ENCODE measurements at places on chromosomes 13 and 19.

- DNase-seq, result peak; percentile 41
Observed at GRCh38 chr13:112510002-112510780, 77.8 kb downstream of the TUBGCP3 start.

DNA sequence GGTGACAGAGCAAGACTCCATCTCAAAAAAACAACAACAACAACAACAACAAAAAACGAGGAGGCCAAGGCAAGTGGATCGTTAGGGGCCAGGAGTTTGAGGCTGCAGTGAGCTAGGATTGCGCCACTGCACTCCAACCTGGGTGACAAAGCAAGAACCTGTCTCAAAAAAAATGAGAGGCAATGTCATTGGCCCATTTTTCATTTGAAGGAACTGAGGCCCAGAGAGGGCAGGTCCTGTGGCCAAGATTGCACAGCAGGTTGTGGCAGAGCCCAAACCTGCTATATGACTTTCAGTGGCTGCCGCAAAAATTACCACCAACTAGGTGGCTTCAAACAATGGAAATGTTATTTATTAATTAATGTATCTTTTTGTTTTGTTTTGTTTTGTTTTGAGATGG lies 5.5 kb downstream of the PIK3R2 start:
- DNase-seq, result no peak

GRCh38 chr19:41934849-41935374 lies 6.7 kb upstream of the ERFL start:
- DNase-seq, result no peak

DNA sequence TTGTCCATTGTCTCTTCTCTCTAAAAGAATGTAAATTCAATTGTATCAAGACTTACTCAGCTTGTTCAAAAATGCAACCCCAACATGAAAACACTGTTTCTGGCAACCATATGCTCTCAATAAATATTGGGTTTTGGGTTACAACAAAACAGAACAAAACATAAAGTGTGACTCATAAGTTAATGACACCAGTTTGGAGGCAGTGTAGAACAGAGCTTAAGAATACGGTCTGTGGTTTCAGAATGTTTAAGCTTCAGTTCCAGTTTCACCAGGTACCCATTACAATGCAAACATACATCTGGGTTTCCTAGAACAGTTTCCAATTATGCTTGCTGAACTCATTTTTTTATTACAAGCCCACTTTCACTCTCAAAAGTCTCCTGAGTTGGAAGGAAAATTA lies 285.8 kb upstream of the PCDH9 start:
- no peak for DNase-seq

DNA sequence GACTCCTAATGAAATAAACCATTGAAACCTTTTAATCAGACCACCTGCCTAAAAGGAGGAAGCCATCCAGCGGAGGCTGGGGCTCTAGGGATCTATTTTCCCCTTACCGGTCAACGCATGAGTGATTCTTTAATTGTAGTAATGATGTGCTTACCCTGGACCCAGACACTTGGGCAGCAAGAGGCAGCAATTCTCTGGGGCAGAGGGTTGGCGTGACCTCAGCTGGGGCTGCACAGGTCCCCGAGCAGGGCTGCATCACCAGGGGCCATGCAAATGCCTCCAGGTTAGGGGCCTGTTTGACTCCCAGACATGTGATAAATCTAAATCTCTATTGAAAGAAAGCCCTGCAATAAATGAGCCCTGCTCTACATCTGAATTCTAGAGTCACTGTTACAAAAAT lies 194.2 kb upstream of the TSHZ3 start:
- DNase-seq, result no peak

- DNase-seq, result no peak
Observed at GRCh38 chr19:57071444-57071843, 48.3 kb upstream of the USP29 start.

- no peak for DNase-seq
Observed at GRCh38 chr13:40974460-40975407, 44.4 kb downstream of the ELF1 start.

GRCh38 chr13:106498571-106498970 lies 36.9 kb downstream of the EFNB2 start:
- DNase-seq, result no peak

GRCh38 chr13:29355029-29355428 lies 240.5 kb downstream of the SLC7A1 start:
- DNase-seq, result no peak

DNA sequence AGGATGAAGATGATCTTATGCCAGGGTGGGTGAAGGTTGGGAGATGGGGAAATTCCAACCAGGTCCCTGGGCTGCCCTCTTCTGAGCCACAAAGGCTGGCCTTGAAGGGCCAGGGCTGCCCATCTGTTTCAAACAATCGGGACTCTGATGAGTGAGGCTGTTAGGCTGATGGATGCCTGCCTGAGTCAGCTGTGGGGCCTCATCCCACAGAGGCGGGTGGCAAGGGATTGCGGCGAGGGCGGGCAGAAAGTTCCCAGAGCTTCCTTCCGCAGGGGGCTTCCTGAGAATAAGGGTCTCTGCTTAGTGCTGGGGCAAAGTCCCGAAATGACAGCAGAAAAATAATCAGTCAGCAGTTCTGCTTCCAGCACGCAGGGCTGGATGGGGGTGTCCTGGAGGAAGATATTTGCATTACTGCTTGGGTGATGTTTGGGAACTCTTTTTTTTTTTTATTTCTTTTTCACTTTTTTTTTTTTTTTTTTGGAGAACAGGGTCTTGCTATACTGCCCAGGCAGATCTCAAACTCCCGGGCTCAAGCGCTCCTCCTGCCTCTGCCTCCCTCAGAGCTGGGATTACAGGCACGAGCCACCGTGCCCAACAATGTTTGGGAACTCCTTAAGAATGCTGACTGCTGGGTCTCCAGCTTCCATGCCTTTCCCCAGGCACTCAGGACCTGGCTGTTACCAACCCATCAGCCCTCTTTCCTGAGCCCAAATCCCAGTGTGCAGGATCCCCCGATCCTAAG lies 14.1 kb downstream of the SH3GL1 start:
- DNase-seq, result no peak

- DNase-seq, result peak; percentile 85
Observed at GRCh38 chr13:32225481-32225931, 89.7 kb downstream of the ZAR1L start.

- no peak for DNase-seq
Observed at GRCh38 chr19:33603377-33603776, 18.4 kb upstream of the CHST8 start.

DNA sequence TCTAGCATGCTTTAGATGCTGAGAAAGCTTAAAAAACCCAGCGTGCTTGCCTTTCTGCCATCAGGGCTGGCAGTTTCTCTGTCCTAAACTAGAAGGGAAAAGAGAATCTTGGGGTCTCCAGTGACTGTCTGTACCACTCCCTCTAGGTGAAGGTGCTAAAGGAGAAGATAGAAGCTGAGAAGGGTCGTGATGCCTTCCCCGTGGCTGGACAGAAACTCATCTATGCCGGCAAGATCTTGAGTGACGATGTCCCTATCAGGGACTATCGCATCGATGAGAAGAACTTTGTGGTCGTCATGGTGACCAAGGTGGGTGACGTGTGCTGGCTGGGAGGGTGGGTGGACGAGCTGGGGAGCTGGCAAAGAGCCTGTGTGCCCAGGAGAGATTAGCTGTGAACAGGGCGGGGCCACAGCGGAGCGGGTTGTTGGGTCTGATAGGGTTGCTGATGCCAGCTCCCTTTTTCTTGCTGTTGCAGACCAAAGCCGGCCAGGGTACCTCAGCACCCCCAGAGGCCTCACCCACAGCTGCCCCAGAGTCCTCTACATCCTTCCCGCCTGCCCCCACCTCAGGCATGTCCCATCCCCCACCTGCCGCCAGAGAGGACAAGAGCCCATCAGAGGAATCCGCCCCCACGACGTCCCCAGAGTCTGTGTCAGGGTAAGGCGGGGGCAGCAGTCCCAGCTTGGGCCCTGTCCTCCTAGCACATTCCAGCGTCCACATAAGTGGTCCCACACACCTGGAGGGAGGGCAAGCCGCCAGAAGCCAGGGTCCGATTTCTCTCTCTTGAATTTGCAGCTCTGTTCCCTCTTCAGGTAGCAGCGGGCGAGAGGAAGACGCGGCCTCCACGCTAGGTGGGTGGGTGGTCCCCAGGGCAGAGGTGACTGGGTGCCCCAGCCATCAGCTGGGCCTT lies 2.3 kb downstream of the RAD23A start:
- no peak for DNase-seq

GRCh38 chr19:16637535-16637934 lies 9.5 kb upstream of the MED26 start:
- DNase-seq, result no peak

DNA sequence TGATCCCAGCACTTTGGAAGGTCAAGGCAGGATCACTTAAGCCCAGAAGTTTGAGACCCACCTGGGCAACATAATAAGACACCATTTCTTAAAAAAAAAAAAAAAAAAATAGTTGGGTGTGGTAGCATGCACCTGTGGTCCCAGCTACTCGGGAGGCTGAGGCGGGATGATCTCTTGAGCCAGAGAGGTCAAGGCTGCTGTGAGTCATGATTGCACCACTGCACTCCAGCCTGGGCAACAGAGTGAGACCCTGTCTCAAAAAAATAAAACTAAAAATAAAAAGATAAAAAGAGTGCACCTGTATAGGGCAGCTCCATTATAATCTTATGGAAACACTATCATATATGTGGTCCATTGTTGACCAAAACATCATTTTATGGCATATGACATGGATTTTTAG lies 25.5 kb upstream of the STARD13 start:
- DNase-seq, result no peak

DNA sequence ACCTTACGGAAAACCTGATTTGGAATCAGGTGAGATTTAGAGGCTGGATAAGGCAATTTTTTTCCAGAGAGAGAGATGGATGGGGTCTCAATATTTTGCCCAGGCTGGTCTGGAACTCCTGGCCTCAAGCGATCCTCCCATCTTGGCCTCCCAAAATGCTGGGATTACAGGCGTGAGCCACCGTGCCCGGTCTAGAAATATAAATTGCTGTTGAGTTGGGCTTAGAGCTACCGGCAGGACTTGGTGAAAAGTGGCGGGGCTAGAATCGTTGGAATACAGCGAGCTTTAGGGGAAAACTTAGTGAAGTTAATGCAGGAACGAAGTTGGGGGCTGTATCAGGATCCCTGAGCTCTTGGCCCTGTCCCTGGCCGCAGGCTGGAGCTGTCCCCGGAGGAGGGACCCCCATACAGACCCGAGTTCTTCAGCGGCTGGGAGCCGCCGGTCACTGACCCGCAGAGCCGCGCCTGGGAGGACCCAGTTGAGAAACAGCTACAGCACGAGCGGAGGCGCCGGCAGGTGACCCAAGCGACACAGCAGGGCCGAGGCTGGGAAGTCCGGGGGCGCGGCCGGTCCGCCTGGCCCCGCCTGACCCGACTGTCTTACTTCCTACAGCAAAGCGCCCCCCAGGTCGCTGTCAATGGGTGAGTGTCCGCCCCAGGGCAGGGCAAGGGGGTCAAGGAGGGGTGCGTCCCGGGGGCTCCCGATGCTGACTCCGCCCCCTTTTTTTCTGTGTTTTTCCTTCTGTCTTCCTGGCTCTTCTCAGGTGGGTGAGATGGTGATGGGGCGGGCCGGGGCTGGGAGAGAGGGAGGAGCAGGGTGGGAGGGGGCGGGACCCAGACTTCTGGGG lies 7.6 kb downstream of the EPS8L1 start:
- no peak for DNase-seq

DNA sequence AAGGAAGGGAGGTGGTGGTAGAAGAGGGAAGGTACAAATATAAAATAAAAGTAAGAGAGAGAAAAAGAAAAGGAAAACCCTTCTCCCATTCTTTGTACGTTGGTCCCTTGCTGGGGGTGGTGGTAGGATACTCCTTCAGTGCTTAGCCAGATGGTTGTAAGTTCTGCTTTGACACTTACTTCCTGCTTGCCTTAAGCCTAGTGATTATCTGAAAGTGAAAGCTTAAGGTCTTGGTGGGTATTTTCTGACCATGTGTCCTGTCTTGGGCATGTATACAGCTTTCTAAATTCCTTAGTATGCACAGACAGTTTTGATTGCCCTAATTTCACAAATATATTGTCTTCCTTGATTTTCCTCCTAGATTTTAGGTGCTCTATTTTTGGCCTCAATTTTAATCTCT lies 314.8 kb downstream of the PCDH17 start:
- DNase-seq, result no peak

GRCh38 chr13:99972190-99972731 lies 694 bp upstream of the ZIC5 start:
- no peak for DNase-seq

GRCh38 chr13:73464758-73465616 lies 406.2 kb downstream of the KLF5 start:
- no peak for DNase-seq

GRCh38 chr13:33283195-33283911 lies 2.2 kb downstream of the STARD13 start:
- DNase-seq, result no peak
